Activated gamma-delta T cell treated with anti-CD3 and anti-CD28 coated beads, Interleukin-2, amount 50 U/mL, for 16 hours (primary cell): ENCODE measurements at places on chromosomes 6 and 20.

GRCh38 chr6:42552380-42552779, 11.4 kb upstream of the UBR2 start:
- DNase-seq: no peak

- DNase-seq: no peak
Observed at GRCh38 chr6:85135376-85136094, 314.3 kb upstream of the NT5E start.

- no peak for DNase-seq
Observed at GRCh38 chr6:112281821-112282615, 27.7 kb upstream of the LAMA4 start.

DNA sequence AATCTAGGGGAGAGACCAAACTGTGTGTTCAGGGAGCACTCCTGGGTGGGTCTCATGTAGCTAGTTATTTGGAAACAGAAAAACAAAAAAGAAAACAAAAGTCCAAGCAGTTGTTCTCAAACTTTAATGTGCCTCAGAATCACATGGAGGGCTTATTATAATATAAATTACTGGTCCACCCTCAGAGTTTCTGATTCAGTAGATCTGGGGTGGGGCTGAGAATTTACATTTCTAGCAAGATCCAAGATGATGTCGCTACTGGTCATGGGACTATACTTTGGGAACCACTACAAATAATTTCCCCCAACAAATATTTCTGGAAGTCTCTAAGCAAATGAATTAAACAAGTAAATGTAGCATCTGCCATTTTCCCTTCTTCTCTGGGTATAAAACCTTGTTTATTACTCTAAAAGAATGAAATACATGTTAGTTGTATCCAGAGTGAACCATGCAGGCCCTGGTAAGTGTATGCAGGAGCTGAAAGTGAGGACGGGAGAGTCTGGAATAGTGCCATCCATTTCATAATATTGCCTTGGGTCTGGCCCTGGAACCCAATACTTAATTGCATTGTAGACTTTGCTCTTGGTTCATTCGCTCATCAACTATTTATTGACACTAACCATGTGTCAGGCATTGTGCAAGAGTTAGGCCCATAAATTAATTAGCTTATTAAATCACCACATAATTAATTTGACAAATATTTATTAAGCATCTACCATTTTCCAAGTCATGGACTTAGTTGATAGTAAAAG, 490.8 kb downstream of the EPM2A start:
- no peak for DNase-seq

DNA sequence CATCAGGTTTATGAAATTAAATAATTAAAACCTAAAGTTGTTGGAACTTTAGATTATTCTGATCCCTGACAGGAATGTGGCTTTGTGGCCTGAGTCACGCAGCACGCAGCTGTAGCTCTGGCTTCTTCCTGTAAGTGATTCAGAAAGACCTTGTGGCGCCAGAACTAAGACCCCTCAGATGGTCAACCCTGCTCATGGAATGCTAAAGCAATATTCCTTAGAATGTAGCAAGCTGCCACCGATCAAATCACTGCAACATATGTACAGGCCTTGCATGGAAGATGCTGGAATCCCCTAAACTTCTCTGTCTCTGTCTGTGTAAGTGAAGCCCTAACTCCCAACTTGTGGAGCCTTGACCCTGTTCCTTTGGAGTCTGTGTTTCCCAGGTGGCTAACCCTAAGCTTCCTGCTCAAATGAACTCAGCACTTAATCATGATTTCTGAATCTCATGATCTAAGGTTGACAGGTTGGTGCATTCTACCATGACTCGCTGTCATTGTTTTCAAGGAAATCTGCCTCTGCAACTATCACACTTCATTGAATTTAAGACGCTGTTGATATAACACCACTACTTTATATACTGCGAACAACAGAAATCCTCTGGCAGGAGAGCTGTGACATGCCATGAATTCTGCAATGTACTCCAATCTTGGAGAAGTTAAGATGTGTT, 111.2 kb upstream of the CST7 start:
- no peak for DNase-seq

DNA sequence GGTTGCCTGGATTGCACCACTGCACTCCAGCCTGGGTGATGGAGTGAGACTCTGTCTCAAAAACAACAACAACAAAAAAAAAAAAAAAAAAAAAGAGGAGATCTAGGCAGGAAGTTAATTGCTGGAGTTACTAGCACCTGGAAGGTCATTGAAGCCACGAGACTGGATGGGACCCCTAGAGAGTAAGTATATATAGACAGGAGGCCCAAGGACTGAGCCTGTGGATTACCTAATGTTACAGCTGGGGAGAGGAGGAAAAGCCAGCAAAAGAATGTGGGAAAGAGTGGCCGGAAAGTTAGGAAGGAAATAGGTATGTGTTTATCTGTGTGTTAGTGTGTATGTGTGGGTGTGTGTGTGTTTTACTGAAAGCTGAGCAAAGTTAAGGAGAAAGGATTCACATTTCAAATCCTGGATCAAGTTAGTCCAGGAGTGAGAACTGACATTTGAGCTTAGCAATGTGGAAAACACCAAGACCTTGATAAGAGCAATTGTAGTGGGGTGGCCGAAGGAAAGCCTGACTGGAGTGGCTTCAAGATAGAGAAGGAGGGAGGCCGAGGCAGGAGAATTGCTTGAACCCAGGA, 38.4 kb downstream of the ANKRD6 start:
- no peak for DNase-seq

GRCh38 chr6:151911401-151911800, 103.9 kb downstream of the ESR1 start:
- DNase-seq: no peak

- no peak for DNase-seq
Observed at GRCh38 chr20:51628533-51629398, 86.2 kb upstream of the NFATC2 start.
